Activated CD4-positive, alpha-beta T cell treated with anti-CD3 and anti-CD28 coated beads for 48 hours (primary cell): ENCODE measurements at places on chromosomes 13 and 19.
A peak's percentile ranks its signal among the peaks of the same experiment; 100 is the strongest.

DNA sequence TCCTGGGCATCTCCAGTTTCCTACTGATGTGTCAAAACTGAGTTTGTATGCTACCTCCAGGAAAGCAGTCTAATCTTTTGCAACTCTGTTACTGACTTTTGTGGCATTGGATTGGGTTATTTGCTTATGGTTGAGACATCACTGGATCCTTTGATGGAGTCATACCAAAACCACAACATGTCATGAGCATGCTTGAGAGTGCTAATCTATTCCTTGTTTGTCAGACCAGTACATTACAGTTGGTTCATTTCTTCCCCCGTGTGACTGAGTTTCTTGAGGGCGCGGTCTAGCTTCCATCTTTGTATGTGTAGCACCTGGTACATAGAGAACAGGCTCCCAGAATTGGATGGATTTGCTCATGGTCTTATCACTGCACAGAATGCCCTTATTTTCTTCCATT is 43.2 kb downstream of the SUGT1 start:
- peak; percentile 52 for DNase-seq

DNA sequence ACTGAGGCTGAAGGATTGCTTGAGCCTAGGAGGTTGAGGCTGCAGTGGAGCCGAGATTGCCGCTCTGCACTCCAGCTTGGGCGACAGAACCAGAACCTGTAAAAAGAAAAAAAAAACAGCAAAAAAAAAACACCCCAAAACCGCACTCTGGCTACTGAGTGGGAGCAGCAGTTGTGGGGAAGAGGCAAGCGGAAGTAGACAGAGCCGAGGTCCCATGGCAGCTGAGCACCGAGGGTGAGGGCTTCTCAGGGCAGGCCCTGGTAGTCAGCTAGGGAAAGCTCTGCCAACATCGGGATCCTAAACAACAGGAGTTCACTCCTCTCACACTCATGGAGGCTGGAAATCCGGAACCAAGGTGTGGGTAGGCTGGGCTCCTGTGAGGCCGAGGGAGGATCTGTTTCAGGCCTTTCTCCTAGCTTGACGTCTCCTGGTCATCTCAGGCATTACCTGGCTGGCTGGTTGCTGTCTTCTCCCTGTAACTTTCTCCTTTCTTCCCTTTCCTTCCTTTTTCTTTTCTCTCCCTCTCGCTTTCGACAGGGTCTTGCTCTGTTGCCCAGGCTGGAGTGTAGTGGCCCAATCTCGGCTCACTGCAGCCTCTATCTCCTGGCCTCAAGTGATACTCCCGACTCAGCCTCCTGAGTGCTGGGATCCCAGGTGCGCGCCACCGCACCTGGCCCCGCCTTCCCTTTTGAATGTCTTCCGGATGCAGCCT is 15.8 kb upstream of the LATS2 start:
- no peak for DNase-seq

GRCh38 chr19:35431145-35431807 is 16.8 kb upstream of the FFAR2 start:
- no peak for DNase-seq

DNA sequence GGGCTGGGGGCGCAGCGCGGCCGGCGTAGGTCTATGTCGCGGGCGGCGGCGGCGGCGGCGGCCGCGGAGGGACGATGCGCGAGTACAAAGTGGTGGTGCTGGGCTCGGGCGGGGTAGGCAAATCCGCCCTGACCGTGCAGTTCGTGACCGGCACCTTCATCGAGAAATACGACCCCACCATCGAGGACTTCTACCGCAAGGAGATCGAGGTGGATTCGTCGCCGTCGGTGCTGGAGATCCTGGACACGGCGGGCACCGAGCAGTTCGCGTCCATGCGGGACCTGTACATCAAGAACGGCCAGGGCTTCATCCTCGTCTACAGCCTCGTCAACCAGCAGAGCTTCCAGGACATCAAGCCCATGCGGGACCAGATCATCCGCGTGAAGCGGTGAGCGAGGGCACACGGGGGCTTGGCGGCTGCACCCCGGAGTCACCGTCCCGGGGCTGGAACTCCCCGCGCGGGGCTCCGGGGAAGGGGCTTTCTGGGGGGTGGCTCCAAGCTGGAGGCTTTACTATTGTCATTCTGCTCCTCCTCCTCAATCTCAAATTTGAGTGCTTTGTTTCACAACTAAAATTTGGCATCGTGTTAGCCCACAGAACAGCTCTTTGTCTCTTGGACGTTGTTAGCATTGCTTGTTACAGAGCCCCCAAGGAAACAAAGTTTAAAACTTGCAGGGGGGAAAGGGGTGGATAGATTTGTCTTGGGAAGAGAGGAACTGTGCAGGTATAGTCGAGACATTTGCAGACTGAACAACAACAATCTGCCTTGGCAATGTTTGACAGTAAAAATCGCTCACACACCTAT is 630 bp downstream of the RAP2A start:
- peak; percentile 44 for DNase-seq

- DNase-seq: no peak
Observed at GRCh38 chr19:46413262-46414031, at the start of gene CCDC8. TSS of gene CCDC8 (minus strand) at chr19:46413564. CDS start at chr19:46412810, 754 bp downstream.

DNA sequence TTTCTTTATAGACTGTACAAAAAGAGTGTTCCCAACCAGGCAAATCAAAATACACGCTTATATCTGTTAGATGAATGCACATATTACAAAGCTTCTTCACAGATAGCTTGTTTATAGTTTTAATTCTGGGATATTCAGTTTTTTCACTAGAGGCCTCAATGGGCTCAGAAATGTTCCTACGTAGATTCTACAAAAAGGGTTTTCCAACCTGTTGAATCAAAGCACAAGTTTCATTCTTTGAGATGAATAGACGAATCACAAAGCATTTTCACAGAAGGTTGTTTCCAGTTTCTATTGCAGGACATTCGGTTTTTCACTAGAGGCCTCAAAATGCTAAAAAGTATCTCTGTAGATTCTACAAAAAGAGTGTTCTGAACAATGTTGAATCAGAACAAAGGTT is 1490.3 kb downstream of the UQCRFS1 start:
- no peak for DNase-seq

- no peak for DNase-seq
Observed at GRCh38 chr13:97256343-97256783, 34.2 kb downstream of the MBNL2 start.

DNA sequence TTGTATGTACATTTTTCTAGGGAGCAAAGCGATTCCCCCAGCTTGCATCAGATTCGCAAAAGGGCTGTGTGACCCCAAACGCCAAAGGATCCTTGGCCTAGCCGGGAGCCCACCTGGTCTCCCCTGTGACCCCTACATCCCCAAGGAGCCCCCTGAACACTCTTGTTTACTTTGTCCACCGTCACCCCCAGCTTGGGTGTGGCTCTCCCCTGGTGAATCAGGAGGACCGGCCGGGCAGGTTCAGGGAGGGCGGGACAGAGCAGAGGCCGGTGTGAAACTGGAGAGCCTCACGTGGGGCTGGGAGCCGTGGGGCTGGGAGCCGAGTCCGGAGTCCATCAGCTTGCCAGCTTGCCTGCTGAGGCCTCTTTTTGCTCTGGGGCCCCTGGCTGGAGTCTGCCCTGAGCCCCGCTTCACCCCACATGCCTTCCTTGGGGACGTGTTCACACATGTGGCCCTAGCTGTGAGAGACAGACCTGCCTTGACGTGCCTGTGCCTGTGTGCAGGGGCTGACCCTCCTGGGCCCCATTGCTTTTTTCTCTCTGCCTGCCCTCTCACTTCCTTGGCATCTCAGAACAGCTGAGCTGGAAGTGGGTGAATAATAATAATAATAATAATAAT is 2.0 kb downstream of the ITPKC start:
- peak; percentile 18 for DNase-seq

- peak; percentile 63 for DNase-seq
Observed at GRCh38 chr19:518598-519231, 11.4 kb downstream of the TPGS1 start.

GRCh38 chr13:33139184-33139583 is 123.0 kb downstream of the KL start:
- DNase-seq: no peak

DNA sequence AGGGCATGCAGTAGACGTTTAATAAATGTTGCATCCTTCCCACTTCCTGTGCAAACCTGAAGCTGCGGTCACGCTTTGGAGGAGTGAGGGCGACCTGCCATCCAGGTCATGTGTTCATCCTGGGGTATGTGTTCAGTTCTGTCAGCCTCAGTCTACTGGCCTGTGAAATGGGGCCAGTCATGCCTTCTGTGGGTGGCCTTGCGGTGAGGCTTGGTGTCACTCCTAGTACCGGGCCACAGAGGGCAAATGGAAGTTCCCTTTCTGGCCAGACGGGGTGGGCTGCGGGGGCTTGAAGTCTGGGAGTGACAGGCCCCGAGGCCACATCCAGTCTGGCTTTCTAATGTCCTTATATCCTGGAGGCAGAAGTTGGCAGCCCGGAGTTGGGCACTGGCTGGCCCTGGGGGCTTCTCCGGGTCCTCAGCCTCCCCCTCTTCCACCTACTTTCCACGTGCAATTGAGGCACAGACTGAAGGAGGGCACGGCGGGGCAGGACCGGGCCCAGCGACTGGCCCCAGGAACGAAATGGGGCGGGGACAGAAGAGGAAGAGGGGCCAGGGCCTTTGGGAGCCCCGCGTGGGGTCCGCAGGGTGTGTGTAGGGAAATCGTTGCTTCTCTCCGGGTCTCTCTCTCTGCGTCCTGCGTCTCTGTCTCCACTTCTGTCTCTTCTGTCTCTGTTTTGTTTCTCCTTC is 11.1 kb downstream of the PDE4A start:
- peak; percentile 50 for DNase-seq

DNA sequence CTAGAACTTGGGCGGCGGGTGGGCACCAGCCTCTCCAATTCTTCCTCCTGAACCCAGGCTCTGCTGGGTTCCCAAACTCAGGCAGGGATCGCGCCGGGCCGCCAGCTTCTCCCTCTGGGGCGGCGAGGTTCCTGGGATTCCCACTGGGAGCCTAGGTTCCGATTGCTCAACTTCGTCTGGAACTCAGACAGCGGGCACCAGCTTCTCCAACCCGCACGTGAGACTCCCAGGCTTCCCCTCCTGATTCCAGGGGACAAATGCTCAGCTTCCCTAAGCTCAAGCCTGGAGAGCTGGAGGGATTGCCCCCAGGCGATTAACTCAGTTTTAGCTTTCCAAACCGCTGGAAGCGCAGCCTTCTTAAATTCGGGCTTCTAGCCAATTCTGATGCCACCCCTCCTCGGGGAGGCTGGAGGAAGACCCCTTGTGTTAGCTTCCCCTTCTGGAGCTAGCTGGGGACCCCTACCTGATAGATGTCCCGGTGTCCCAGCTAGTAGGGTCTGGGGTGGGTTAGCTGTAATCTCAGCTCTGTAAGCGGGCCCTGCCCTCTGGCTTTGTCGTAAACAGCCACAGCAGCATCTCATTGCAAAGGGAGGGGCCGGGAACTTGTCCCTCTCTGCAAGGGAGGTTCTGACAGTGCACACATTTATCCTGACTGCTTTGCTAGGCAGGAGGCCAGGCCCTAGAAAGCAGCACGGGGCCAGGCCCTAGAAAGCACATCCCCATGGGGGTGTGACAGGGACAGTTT is 671 bp downstream of the MCOLN1 start:
- no peak for DNase-seq

- no peak for DNase-seq
Observed at GRCh38 chr13:113635048-113635420, 23.0 kb downstream of the ATP4B start.

DNA sequence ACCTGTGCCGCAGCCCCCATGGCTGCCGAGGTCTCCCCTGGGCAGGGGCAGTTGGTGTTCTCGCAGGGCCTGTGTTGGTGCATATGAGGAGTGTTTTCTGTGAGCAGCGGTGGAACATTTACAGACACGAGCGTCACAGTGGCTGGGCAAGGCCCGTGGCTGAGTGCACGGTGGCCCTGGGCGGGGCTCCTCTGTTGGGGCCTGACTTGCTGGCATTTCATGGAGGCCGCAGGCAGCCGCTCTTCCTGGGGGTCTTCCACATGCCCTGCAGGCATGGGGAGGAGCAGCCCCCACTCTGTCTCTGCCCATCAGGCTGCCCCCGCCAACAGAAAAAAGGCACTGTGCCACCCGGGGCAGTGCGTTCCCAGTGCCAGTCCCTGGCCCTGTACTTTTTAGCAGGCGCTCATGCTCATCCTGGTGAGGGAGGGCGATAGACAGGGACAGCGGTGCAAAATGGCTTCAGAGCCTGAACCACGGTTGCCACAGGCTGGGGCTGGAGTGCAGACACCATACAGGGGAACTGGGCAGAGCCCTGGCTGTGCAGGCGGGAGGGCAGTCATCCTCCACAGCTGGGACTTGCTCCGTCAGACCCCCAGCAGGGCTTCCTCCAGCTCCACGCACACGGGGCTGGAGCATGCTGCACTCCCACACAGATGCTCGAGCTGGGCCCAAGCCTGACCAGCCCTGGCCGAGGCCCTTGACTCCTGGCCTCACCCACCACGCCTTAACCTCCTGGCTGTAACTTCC is 23.5 kb downstream of the TFDP1 start:
- DNase-seq: no peak

DNA sequence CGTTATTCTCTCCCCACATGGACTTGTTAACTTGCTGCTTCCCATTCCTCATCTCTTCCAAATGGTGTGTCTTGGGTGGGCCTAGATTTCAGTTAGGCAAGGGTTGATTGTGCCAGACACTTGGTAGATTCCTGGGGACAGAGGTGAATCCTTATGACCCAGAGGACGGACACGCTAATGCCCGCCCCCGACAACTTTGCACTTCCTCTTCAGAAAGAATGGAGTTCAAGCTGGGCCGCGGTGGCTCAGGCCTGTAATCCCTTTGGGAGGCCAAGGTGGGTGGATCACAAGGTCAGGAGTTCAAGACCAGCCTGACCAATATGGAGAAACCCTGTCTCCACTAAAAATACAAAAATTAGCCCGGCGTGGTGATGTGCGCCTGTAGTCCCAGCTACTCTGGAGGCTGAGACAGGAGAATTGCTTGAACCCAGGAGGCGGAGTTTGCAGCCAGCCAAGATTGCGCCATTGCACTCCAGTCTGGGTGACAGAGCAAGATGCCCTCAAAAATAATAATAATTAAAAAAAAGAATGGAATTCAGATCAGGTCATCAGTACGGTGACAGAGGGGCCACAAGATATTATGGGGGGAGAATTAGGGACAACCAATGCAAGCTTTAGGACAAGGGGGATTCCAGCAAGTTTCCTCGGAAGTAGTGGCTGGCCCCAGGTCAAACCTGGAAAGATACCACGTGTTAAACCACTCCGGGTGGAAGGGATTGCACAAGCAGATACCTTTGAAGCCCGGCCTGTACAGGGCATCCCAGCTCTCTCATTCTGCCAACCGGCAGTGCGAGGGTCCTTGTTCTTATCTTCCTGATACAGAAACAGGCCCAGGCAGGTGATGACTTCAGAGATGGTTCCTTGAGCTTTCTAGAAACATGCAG is 2.7 kb downstream of the MYO9B start:
- DNase-seq: no peak

GRCh38 chr13:99495466-99496183 is 5.6 kb upstream of the TM9SF2 start:
- DNase-seq: no peak

- DNase-seq: no peak
Observed at GRCh38 chr13:100330662-100331061, 241.8 kb downstream of the PCCA start.

DNA sequence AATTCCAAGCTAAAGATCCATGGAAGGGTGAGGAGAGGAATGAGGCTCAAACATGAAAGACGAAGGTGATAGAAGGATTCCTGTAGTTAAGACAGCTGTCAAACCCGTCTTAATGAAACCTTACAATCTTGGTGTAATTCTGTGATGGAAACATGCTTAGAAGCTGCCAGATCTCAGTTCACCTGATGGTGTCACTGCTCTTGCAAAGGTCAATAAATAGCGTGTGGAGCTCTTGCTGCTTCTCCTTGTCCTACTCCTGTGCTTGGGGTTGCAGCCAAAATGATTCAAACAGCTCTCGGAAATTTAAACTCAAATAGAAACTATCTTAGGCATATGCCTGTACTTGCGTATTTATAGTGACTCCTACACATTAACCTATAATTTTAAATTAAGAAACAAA is 1705.0 kb downstream of the OLFM4 start:
- no peak for DNase-seq
